ENCODE measurements at places on chromosomes 3 and 15.
A peak's percentile ranks its signal among the peaks of the same experiment; 100 is the strongest.

DNA sequence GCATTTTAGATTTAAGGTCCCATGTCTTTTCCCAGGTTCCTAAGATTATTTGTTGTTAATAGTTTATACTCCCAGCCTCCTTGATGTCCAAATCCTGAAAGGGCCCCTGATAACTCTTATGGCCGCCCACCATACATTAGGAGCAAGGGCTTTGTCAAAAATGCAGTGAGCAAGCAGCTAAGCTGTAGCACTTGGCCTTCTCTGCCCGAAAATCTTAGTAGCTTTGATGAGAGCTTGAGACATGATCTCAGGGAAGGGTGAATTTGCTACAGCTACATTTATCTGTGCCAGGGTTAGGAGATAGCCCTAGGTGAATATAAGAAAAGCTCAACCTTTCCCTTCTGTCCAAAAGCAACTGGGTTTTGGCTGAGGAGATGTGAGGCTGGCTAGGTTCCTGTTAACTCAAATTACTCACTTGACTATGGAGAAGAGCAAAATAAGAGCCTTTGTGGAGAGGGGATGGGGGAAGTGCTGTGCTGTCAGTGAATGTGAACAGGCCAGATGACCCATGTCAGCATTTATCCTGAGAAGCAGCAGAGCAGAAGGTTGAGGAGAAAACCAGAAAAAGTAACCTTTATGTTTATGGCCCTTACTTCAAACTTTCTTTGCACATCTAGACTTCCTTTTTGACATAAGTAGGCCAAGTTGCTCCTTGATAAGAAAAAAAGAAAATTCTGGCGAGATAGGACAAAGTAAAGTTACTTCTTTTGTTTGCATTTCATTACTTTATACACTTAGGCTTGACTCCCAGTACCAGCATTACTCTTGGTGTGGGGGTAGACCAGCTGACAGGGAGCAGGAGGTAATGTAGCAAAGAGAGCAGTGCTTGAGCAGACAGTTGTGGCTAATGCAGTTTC lies 21.1 kb downstream of the MAPK6 start:
- DNase-seq: peak; percentile 59

- no peak for DNase-seq
These were observed 141.9 kb downstream of the SQOR start for GRCh38 chr15:45776772-45777171.

- DNase-seq: no peak
These were observed 95.4 kb downstream of the FEZF2 start for GRCh38 chr3:62277986-62278385.

DNA sequence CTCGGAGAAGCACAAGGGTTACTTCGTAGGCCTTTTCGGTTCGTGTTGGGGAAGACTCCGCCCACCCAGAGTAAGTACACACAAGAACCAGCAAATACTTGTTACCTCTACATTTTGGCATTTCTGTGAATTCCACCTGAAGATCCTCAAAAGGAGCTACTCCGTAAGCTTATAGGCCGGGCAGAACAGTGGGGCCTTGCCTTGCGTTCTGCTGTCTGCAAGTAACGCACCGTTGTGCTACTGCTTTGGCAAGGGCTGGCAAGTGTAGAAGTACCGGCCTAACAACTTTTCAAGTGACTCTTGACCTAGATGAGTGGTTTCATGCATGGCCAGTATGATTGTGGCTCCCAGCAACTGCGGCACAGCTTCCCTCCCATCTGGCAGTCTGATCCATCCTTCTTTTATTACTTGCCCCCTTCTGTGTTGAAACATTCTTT lies 6.4 kb upstream of the DNAAF4 start:
- DNase-seq: no peak

GRCh38 chr15:40043927-40044716 lies 5.1 kb upstream of the SRP14 start:
- no peak for DNase-seq

DNA sequence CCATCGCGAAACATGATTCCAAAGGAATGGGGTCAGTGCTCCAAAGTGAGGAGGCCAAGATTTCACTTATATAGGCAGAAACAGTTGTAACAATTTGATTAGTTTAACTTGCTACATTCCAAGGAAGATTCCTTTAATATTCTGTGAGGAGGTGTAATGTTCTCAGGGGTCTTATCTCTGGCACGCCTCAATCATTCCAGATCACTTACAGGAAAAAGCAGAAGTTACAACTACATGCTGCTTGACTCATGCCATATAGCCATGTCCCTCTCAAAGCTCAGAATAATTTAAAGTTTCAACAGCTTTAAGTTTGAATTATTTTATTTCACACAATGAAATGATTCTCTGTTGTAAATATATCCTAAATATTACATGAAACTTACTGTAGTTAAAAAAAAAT lies 3.5 kb upstream of the FYTTD1 start:
- no peak for DNase-seq

Measured in amniotic epithelial cell (primary cell).